NB4 (cell line): ENCODE measurements at places on chromosomes 1 and 21.

- no peak for DNase-seq
Observed at GRCh38 chr1:151939141-151939540, 29.8 kb upstream of the THEM4 start.

- no peak for DNase-seq
Observed at GRCh38 chr1:94526152-94526980, 15.2 kb downstream of the F3 start.

DNA sequence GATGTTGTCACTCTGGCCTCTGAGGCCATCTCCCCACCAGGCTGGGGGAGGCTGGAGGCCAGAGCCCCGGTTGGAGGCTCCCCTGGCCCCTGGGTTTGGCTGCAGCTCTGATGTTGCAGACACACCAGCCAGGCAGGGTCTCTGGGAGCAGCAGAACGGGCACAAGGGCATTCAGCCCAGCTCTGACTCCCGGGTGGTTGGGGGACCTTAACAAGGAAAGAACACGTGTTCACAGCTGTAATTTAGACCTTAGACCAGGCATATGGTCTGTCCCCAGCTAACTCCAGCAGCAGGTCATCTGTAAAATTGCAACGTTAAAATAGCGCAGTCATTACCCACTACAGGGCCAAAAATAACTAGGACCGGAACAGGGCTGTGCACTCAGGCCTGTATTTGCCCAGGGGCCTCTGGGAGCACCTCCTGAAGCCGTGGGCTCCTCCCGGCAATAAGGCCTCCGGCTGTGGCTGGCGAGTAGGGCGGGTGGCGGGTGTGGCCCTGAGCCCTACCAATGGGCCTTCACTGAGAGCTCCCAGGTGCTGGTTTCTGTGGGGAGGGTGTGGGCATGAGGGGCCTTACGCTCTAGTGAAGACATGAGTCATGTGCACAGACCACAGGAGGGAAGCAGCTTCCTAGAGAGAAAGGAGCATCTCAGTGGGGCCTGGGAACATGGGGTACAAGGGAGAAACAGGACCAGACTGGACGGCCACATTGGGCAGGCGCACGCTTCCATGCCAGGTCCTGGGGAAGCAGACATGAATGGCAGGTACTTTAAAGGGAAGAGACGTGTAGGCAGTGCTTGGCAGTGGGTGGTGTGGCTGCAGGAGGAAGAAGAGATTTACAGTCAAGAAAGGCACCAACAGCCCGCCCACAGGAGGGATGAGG, 6.1 kb downstream of the LDLRAP1 start:
- DNase-seq: peak; percentile 98

DNA sequence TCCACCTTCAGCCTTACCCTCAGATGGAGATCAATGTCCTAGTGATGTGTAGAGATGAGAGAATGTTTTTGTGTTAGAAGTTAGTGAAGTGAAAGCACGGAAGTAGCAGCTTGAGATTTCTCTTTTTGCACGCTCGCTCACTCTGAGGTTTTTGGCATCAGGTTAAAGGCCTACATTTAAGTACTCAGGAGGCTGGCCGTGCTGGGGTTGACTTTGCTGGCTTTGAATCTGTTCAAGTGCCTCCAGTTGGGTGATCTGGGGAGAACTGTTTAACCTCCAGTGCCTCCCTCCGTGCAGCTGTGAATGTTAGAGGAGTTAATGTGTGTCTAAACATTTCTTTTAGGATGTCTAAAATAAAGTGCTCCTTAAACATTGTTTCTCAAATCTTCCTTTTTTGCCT, 13.9 kb downstream of the PHGDH start:
- DNase-seq: no peak

DNA sequence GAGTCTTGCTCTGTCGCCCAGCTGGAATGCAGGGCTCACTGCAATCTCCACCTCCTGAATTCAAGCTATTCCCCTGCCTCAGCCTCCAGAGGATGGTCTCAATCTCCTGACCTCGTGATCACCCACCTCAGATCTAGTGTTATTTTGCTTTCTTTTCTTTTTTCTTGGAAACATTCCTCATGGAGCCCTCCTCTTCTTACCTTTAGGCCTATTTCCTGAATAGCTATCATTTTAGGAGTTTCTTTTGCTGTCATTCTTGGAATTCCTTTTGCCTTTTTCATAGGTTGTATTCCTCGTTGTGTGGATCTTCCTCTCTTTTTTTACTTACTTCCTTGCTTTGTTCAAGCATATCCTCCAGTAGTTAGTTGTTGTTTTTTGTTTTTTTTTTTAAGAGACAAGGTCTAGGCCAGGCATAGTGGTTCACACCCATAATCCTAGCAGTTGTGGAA, 173.8 kb downstream of the RASAL2 start:
- DNase-seq: no peak

- no peak for DNase-seq
Observed at GRCh38 chr21:43775190-43775589, 918 bp downstream of the CSTB start.

- DNase-seq: no peak
Observed at GRCh38 chr1:53616927-53617326, 122.0 kb downstream of the GLIS1 start.

- no peak for DNase-seq
Observed at GRCh38 chr1:59814180-59814900, 409 bp upstream of the HOOK1 start.

GRCh38 chr1:111476761-111477309, 3.1 kb downstream of the C1orf162 start:
- DNase-seq: peak; percentile 68

DNA sequence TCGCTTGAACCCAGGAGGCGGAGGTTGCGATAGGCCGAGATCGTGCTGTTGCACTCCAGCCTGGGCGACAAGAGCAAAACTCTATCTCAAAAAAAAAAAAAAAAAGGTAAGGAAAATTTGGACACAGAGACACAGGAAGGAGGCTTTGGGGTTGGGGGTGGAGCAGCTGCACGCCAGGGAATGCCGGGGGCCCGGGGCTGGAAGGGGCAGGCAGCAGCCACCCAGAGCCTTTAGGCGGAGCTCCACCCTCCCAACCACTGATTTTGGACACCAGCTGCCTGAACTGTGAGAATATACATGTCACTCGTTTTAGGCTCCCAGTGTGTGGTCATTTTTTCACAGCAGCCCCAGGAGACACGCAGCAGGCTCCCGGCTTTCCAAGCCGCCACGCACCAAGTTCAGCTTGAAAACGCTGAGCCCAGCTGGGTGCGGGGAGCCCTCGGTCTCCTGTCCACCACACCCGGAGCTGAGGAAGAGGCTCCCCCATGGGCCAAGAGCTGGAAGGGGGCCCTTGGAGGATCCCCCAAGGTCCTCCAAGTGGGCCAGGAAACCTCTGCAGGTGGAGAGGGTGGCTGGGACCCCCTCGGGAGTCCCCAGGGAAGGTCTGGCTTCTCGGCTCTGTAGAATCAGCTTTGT, 5.9 kb upstream of the FAAP20 start:
- no peak for DNase-seq

DNA sequence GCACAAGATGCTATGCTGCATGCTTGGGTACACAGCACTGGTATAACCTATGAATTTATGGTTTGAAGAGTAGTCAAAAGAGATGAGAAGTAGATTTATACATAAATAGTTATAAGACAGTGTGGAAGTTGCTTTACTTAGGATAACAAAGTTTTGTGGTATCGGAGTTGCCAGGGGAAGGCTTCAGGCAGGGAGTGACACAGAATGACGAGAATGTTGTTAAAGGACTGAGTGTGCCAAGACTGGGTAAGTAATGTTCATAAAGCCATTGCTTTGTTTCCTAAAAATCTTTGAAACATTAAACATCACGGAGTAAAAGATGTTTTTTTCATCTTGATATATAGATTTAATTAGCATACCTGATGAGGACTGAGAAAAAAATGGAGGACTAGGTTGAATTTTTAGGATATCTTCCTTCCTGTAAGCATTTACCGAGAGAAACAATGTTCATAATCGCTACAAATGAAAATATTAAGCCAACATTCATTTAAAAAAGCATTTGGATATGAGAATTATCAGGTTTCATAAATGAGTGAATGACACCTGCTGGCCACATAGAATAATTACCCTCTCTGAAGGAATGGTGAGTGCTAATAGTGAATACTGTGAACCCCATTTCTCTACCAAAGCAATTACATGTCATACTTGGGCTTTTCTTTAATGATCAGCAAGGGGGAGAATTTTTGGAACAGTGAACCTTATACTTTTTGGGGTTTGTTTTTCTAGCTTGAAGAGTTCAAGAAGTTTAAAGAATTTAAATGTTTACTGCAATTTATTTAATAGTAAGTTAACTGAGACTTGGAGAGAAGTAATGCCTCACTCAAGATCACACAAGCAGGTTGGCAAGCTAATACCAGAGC, 28.4 kb downstream of the EXTL2 start:
- DNase-seq: peak; percentile 53

GRCh38 chr1:56647106-56647505, 2.0 kb downstream of the PRKAA2 start:
- DNase-seq: no peak

DNA sequence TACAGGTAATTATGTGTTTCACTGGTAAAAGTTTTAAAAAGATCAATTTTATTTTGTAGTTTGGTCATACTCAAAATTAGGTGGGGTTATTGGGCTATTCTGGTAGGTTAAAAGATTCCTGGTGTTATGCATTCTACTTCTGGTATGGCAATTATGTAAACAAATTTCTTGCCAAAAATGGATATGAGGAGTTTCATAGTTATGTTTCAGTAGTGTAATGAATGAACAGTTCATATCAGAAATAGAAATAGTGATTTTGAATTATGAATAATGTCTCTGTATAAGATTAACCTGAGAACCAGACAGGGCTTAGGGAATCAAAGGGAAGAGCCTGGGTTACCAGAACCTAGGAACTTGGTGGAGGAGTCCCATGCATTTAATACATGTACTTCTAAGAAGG, 15.9 kb downstream of the ATF6 start:
- no peak for DNase-seq

DNA sequence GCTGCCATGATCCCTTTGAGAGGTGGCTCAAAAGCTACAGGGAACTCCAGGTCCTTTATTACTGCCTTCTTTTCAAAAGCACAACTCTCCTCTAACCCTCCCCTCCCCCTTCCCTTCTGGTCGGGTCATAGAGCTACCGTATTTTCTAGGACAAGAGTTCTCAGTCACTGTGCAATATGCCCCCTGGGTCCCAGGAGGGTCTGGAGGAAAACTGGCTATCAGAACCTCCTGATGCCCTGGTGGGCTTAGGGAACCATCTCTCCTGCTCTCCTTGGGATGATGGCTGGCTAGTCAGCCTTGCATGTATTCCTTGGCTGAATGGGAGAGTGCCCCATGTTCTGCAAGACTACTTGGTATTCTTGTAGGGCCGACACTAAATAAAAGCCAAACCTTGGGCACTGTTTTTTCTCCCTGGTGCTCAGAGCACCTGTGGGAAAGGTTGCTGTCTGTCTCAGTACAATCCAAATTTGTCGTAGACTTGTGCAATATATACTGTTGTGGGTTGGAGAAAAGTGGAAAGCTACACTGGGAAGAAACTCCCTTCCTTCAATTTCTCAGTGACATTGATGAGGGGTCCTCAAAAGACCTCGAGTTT, 3.1 kb downstream of the BTG2 start:
- no peak for DNase-seq

DNA sequence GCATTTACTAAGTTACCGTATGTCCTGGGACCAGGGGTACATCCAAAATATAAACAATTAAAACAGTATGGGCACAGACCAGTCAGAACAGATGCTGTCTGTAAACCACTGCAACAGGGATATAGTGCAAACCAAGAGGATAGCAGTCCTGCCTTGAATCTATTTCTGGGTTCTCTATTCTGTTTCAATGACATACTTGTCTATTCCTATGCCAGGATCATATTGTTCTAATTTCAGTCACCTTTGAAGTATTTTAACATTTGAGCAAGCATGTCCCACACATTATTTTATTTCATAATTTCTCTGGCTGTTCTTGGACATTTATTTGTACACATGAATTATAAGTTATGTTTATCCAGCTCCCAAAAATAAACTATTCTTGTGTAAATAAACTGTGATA, 28.2 kb upstream of the SYDE2 start:
- no peak for DNase-seq

- no peak for DNase-seq
Observed at GRCh38 chr1:214326406-214326805, 45.4 kb downstream of the SMYD2 start.

- DNase-seq: no peak
Observed at GRCh38 chr1:163406772-163407171, 85.0 kb downstream of the NUF2 start.

DNA sequence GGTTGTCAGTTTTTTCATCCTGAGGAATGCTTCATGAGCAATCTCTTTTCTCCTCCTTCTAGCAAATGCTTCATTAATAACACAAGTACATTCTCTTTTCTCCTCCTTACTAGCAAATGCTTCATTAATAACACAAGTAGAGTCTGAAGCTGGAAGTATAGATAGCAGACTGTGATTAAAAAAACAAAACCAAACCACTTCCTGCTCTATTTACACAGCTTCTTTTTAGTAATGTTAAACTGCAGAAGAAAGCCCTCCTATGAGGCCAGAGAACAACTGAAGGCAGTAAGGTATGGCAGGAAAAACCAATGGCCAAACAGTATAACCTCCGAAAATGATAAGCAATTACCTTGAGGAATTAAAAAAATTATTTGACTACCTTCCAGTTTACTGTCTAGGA, 90.1 kb downstream of the ZSWIM5 start:
- DNase-seq: no peak

DNA sequence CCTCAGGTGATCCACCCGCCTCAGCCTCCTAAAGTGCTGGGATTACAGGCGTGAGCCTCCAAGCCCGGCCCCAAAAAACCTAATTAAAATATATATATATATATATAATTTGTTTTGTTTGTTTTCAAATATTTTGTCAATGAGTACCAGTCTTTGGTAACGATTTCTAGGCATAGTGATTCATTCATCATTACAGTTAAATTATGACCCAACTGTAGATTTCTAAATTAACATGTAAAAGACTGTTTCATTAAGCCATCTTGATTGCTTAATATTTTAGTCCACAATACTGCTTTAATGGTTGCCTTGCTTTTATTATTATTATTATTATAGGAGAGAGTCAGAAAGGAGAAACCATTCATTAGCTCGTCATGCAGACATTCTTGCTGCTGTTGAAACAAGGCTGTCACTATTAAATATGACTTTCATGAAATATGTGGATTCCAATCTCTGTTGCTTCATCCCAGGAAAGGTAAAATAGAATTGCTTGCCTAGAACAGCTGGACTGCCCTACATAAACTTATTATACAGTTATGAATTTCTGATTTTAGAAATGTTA, 19.9 kb downstream of the FBXO28 start:
- no peak for DNase-seq

DNA sequence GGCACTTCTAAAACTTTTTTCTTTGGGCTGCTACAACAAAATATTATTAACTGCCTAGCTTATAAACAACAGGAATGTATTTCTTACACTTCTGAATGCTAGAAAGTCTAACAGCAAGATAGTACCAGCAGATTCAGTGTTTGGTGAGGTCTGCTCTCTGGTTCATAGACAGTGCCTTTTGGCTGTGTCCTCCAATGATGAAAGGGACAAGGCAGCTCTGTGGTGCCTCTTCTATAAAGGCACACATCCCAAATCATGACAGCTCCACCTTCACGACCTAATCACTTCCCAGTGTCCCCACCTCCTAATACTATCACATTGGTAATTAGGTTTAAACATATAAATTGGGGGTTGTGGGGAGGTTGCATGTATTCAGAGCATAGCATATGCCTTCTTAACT, 9.5 kb downstream of the CFH start:
- no peak for DNase-seq
